Muscle of arm (tissue), 14 donors: ENCODE measurements at places on chromosomes 12 and 14. TPM values are rescaled to one million over a fixed set of nuclear protein-coding genes. Genes with fewer than 3 reads are reported as not detected.

- no peak for DNase-seq
Measured at GRCh38 chr12:109244073-109244472, 65.0 kb downstream of the FOXN4 start.

- DNase-seq: peak; percentile 25
Measured at GRCh38 chr12:87216436-87216835, 812.8 kb downstream of the C12orf50 start.

DNA sequence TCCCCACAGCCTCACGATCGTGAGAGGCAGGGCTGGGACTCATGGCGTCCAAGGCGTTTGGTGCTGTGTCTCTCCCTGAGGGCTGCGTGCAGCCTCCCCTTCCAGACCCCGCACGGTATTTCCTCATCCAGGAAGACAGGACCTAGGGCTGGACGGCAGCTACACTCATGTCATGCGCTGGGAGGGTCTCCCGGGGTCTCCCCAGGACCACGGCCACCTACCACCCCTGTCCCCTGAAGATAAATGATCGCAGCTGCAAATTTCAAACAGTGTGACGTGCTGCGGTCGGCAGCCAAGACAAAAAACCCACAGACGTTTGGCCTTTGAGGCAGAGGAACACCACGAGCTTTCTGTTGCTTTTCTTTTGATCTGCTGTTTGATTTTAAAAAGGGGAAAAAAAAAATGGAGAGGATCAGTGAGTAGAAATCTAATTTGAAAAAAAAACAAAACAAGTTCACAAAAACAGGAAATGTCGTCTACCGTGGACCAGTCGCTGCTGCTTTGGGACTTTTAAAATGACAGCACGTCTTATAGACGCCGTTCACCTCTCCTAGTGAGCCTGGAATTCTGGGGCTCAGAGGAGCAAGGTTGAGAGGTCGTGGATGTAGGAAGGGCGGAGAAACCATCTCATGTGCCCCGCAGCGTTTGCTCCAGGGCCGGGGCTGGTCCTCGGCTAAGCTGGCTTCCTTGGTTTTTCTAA is 237.6 kb downstream of the SLC41A2 start:
- peak; percentile 39 for DNase-seq

DNA sequence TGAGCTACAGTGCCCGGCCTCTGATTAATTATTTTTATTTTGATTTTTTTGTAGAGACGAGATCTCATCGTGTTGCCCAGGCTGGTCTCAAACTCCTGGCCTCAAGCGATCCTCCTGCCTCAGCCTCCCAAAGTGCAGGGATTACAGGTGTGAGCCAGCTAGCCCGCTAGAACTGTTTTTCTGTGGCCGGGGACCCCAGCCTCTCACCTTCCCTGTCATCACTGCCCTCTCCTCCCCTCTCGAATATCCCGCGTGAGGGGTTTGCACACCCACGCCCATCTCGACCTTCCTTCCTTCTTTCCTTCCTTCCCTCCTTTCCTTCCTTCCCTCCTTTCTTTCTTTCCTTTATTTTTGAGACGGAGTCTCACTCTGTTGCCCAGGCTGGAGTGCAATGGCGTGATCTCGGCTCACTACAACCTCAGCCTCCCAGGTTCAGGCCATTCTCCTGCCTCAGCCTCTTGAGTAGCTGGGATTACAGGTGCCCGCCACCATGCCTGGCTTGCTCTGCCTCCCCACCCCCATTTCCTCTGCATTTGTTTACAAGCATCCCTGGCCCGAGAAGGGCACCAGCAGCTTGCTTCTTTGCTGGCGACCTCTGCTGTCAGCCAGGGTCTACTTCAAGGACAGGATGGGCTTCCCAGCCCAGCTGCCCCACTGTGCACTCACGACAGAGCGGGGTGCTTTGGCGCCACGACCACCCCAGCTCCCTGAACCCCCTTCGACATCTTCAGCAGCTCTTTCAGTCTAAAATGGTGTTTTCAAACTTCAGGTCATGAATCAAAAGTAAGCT is 4.3 kb upstream of the TRAF3 start:
- DNase-seq: no peak

DNA sequence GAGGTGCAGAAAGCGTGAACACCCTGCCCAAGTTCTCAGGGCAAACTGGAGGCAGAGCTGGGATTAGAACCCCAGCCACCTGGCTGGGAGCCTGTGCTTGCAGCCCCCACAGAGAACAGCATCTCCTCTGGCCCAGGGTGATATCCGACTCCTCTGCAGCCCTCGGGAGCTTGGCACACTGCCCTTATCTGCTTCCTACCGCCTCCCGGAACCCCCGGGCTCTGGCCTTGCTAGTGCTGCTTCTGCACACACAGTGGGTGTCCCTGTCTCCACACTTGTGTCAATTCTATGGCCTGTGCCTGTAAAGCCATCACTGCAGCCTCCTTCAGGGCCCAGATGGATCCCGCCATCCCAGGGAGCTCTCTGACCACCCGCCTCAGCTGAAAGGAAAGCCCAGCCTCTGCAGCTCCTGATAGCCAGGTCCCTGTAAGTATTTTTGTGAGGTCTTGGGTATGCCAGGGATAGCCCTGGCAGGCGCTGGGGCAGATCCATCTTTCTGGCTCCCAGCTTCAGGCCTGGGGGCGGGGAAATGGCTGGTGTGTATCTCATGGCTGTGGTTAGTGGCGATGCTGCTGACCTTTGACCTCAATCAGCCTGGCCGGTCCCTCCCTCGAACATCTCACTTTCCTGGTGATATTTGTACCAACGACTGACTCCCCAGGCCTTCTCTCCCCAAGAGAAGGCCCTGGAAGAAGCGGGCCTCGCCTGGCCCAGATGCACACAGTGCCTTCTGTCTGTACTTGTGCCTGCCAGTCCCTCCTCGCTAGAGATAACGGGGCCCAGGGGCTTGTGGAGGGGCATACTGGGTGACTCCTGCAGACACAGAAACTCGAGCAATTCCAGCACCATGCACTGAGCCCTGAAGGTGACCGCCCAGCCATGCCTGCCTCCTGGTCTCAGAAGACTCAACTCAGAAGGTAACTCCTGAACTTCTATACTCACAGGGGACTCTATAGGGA is 183.8 kb downstream of the CALM1 start:
- DNase-seq: no peak

- DNase-seq: no peak
Measured at GRCh38 chr12:45669093-45669492, 60.4 kb upstream of the ARID2 start.

Gene KRT78
- polyA plus RNA-seq: 0.17 TPM
